ENCODE measurements at places on chromosomes 6 and 20. TPM values are rescaled to one million over a fixed set of nuclear protein-coding genes. Genes with fewer than 3 reads are reported as not detected.
A peak's percentile ranks its signal among the peaks of the same experiment; 100 is the strongest.

- DNase-seq, result no peak
Observed at GRCh38 chr6:112258642-112259336, 4.4 kb upstream of the LAMA4 start.

DNA sequence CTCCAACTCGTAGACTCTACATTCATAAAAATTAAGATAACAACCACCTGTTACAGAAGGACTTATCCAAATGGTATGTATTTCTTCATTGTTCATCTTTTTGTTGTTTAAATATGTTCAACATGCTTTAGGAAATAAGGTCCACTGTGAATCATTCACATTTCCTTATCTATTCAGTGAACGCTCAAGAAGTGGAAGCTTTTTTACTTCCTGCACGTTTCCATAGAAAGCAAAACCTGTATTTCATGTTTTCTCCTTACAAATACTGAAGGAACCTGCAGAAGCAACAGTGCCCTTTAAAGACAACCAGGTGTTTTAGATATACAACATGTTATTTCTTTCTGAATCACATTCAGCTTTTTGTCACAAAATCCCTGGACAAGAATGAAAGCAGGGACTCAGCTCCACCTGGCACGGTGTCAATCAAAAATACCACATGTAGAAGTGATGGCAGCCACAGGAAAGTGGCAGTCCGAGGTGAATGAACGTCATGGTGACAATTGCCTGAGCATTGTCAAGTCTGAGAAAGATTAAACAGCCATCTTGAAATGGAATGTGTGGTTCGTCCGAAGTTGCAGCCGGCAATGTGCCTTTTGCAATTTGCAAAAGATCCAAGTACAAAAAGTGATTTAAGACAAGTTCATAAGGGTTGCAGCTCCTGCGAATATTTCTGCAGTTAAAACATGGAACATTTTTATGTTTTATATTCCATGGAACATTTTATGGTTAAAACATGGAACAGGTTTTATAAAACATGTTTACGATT lies 66.7 kb upstream of the RIPOR2 start:
- peak; percentile 17 for DNase-seq

UNC5CL gene
- total RNA-seq, result 0.30 TPM

GRCh38 chr6:85408039-85408438 lies 41.8 kb upstream of the NT5E start:
- DNase-seq, result no peak
